ENCODE measurements at places on chromosomes 6 and 20.

DNA sequence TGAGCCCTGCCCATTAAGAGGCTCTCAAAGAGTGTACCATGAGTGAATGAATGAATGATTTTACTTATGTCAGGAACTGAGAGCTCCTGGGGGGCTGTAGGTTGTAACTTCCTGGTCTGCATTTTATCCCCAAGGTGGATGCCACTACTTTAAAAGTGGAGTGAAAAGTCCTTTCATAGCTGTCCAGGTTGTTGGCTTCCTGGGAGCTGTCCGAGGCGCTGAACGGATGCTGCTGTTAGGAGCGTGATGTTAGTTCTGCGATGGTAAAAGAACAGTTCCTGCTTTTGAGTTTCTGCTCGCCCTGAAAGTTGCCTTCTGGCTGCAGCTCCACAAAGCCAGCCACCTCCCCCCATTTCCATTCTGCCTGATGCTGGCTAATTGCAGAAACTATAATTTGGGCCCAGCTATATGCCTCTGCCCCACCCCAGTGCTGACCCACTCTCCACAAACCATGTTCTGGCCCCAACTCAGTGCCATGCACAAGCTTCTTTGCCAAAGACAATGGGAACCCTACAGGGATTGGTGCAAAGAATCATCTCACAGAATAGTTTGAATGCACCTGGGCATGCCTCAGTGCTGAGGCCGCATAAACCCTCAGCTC, 330.9 kb upstream of the CDH4 start:
- DNase-seq = no peak

DNA sequence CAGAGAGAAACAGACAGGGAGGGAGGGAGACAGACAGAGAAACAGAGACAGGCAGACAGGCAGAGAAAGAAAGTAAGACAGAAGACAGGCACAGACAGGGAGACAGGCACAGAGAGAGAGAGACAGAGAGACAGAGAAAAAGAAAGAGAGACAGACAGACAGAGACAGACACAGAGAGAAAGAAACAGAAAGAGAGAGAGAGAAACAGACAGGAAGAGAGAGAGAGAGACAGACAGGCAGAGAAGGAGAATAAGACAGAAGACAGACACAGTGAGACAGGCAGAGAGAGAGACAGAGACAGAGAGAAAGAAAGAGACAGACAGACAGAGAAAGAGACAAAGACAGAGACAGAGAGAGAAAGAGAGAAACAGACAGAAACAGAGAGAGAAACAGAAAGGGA, 754.8 kb upstream of the DEFB115 start:
- DNase-seq = no peak

- DNase-seq = no peak
These were observed 9.5 kb upstream of the PARD6B start for GRCh38 chr20:50721881-50722281.

DNA sequence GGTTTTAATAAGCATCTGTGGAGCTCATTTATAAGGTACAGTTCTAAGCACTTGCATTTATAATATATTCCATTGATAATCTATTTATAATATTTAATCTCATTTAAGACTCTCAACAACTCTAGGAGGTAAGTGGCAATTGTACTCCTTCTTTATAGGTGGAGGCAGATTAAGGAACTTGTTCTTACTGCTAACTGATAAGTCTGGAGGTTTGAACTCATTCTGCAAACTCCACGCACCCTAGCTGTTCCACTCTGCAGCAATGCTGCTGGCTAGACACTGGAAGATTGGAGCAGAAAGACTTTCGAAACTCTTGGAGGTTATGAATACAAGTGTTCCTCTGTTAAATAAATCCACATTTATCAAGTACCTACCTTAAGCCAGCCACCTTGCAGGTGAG, 793 bp upstream of the HDAC2 start:
- no peak for DNase-seq

DNA sequence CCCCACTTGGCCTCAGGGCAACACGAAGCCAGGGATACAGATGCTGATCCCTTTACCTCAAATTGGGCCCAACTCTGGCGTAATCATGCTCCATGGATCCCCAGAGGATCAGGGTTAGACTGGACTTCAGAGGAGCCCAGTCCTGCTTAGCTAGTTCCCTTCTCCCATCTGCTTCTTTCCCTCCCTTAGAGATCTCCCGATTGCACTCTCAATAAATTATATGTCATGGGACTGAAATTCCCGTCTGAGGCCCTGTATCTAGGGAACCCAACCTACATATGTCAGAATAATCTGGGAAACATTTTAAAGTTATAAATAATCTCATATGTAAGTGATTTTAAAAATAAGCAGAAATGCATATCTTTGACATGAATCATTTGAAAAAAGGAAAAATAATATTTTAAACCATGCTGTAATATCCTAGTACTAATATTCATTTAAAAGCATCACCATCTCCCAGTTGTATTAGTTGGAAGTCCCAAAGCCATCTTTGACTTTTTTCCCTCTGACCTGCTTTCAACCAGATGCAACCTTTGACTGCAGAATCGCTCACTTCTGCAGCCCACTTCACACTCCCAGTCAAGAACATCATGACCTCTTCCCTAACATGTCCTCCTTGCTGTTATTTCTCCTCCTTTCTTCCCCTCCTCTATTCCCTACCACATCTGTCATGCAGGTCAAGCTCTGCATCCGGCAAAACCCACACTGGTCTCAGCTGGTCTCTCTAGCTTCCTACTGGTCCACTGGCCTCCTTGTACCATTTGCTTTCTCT, 393.6 kb downstream of the BTBD3 start:
- no peak for DNase-seq

GRCh38 chr6:166488701-166489100, 97.8 kb downstream of the RAMACL start:
- no peak for DNase-seq

DNA sequence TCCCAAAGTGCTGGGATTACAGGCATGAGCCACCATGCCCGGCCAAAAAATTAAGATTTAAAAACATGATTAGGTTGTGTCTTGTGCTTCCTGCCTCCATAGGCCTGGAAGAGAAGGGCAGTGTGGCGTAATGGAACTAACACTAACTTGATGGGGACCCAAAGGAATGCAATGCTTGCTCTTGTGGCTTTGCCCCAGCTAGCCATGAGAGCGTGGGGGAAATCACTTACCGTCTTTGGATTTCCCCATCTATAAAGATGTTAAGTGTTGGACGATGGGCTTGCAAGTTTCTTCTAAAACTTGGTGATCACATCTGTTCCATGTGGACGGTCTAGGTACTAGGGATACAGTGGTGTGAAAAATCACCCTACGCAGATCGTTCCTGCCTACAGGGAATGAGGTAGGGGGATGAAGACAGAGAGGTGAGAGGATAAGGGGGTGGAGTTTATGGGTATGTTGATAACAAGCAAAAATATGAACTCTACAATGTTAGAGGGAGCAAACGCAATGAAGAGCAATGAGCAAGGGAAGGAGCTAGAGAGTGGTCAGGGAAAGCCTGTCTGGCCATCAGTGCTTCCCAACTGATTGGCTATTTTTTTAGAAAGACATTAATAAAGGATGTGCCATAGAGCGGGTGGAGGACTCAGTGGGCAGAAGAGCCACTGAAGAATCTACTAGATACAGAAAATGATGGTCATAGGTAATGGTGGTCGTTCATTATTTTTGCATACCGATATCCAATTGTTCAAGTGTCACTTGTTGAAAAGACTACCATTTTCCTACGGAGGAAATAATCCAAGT, 165.2 kb downstream of the BCAS1 start:
- DNase-seq = no peak

DNA sequence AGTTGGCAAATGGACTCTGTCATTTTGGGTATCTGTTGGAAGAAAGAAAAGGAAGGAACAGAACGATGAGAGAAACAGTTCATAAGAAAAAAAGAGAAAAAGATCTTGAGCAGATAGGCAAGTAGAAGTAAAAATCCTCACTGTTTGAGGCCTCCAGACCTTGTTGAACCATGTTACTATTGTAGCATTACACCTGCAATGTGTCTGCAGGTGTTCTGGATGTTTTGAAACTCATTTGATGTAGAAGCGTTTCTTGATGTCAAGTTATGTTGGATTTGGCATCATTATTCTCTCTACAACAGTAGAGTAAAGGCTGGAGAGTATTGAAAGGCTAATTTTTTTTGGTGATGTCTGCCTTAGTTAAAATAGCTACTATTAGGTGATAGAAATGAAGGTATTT, 108.7 kb downstream of the CARMIL1 start:
- no peak for DNase-seq

DNA sequence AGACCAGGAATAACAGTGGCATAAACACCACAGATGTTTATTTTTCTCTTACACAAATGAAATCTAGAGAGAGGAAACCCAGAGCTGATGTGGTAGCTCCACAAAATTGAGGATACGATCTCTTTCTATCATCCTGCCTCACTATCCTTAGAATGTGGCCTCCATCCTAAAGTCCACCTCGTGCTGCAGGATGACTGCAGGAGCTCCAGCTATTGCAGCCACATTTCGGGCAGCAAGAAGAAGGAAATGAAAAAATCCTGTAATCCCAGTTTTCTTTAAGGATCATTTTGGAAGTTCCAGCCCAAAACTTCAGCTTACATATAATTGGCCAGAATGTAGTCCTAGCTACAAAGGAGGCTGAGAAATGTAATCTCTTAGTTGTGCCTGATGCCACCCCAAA, 41.2 kb upstream of the ARFGEF2 start:
- DNase-seq = no peak

DNA sequence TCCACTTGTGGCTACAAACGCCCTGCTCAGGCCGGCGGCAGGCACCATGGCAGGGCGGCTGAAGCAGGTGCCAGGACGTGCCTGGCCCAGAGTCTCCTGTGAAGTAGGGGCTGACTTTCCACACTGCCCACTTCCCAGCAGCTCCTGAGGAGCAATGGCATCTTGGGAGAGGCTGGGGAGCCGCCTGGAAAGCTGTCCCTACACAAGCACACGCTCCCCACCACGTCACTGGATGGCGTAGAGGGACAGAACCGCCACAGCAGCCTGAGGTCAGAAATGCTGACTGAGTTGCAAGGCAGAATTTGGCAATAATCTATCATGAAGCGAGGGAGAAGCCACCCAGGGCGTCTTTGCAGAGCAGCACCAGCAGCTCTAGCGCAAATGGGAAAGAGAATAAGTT, 86.3 kb downstream of the NINL start:
- DNase-seq = no peak

GRCh38 chr6:14180609-14181008, 63.0 kb downstream of the CD83 start:
- DNase-seq = no peak
